T-helper 1 cell (primary cell): ENCODE measurements at places on chromosomes 7 and 10.

GRCh38 chr10:18505456-18506118 is 145.8 kb downstream of the NSUN6 start:
- DNase-seq, result no peak

GRCh38 chr7:65975814-65976445 is 6.1 kb downstream of the GUSB start:
- no peak for DNase-seq

- DNase-seq, result peak; percentile 69
These were observed 3.6 kb downstream of the HOXA13 start for GRCh38 chr7:27196287-27196767.

DNA sequence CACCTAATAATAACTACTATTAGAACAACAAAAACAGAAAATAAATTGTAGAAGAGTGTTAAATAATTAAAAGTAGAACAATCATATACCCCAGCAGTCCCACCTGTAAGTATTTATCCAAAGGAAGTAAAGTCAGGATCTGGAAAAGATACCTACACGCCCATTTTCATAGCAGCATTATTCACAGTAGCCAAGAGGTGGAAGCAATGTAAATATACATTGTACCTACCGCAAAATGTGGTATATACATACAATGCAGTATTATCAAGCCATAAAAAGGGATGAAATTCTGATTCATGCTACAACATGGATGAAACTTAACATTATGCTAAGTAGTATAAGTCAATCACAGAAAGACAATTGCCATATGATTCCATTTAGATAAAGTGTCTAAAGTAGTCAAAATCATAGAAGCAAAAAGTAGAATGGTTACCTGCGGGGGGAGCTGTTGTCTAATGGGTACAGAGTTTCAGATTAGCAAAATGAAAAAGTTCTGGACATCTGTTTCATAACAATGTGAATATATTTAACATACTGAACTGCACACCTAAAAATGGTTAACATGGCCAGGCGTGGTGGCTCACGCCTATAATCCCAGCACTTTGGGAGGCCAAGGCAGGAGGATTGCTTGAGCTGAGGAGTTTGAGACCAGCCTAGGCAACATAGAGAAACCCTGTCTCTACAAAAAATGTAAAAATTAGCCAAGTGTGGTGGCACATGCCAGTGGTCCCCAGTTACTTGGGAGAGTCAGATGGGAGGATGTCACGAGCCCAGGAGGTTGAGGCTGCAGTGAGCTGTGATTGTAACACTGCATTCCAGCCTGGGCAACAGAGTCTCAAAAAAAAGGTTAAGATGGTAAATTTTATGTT is 6.0 kb upstream of the TMED4 start:
- peak; percentile 73 for DNase-seq

- no peak for DNase-seq
These were observed 528.9 kb downstream of the CNTNAP2 start for GRCh38 chr7:146645383-146645976.

DNA sequence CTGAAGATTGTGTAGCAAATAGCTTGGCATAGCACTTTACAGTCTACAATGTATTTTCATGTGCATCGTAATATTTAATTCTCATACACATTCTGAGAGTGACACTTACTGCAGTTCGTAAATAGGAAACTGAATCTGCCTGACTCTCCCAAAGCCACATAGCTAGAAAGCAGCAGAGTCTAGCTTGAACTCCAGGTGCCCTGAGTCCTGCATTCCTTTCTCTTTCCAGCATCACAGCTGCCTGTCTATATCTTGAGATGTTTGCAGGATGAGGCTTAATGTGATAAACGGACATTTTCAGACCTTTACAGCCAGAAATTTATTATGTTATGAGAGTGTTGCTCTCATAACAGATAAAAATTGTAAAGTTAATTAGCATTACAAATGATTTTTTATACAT is 132.9 kb upstream of the PLXDC2 start:
- no peak for DNase-seq

DNA sequence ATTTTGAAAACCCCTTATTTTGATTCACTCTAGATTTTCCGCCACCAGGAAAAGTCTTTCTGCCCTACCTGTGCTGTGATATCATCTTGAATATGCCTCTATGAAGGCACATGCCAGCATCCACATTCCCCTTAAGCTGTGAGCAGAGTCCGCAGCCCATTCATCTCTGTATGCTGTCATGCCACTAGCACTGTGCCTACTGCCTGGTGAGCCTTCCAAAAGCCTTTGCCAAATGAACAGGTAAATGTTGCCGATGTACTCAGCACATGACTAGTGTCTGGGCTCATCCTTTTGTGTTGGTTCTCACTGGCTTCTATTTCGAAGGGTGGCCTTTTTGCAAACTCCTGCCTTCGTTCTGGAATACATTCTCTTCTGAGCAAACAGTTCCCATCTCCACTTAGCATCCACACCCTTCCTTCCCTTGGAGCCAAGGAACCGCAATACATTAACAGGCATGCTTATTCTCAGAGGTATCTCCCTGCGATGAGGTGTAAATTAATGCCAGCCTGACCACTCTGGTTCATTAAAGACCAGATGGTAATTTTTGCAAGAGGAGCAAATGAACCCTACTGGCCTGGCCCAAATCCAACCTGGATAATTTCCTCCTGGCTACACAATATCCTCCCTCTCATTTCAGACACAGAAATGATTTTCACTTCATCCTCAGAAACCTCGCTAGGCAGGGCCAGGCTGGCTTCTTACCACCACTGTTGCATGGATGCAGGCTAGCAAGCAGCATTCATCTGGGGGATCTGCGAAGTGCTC is 339.7 kb upstream of the NFE2L3 start:
- no peak for DNase-seq

- no peak for DNase-seq
These were observed 105.5 kb upstream of the PARD3 start for GRCh38 chr10:34920578-34920977.

DNA sequence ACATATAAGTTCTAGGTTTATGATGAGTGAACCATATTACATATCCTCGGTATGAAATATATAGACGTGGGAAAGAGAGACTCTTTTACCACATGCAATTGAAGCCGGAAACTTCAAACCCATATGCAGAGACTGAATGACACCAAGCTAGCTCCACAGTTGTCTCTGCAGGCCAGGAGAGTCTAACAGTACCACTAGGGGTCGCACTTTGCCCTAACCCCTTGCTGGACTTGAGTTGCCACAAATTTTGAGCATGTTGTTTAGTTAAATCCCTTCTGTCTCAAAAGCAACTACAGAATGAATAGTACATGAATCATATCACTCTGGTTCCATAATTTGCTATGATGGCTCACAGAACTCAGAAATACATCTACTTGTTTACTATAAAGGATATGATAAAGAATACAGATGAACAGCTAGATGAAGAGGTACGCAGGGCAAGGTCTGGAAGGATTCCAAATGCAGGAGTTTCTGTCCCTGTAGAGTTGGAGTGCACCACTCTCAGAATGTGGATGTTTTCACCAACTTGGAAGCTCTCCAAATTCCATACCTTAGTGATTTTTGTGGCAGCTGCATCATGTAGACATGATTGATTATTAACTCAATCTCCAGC is 112.4 kb upstream of the YAE1 start:
- DNase-seq, result peak; percentile 17

- DNase-seq, result no peak
These were observed 359.5 kb upstream of the ANKRD30A start for GRCh38 chr10:36765782-36766414.

GRCh38 chr7:150801242-150801945 is 825 bp downstream of the TMEM176A start:
- no peak for DNase-seq

- peak; percentile 1 for DNase-seq
These were observed at the start of gene ITGB8 for GRCh38 chr7:20330239-20330927. Gene ITGB8, plus strand, starts transcription at chr7:20330900. Its CDS starts 907 bp downstream, at chr7:20331807.
